HT-29 (cell line): ENCODE measurements at places on chromosomes 5 and 9. TPM values are rescaled to one million over a fixed set of nuclear protein-coding genes. Genes with fewer than 3 reads are reported as not detected.

DNA sequence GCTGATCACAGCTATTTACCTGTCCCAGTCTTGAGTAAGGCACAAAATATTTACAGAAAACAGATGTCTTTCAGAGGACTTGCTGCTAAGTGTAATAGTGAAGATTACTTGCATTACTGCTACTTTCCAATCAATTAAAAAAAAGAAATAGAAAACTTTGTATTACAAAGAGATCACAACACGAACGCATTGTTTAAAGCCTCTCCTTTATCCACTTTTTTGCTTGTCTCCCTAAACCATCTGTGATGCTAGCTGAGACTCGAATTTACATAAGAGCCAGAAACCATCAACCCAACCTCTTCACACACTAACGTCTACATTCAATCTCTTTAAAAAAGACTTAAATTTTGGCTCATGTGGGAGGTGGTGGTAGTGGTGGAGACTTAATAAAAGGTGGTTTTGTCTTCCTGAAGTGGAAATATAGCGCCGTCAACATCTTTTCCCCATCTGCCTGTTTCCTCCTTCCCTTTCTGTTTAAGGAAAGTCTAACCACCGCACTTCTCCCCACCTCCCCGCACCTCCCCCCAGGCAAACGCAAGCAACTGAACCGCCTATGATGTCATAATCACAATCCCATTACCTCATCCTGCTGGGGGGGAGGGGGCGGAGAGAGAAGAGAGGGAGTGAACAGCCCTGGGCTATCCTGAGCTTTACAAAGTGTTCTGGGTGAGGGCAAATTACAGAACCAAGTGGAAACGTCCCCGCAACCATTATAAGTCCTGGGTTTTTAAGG lies 948 bp upstream of the FAM53C start:
- no peak for DNase-seq

DNA sequence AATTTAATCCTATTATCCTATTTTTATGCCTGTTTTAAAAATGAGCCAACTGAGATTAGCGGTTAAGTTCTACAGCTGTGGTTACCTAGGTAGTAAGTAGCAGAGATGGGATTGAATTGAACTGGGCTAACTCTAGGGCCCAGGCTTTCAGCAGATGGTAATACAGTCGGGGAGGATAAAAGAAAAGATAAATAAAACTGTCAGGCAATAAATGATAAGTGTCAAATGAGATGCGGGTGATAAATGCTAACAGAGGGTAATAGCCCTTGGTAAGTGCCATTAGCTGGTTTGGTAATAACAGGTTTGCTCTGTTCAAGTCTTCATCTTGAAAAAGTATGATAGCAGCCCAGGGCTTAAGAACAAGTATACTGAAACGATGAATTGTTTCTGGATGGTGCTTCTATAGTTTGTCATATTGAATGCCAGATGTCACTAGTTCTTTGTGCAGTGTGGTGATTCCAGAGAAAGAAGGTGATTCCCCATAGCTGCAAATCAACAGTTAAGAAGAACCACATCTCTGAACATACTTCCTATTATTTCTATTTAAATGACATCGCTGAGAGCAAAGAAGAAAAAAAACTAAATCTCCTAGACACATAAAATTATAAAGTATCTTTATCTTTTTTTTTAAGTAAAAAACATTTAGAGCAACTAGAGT lies 360.8 kb upstream of the PANK3 start:
- DNase-seq = no peak

DNA sequence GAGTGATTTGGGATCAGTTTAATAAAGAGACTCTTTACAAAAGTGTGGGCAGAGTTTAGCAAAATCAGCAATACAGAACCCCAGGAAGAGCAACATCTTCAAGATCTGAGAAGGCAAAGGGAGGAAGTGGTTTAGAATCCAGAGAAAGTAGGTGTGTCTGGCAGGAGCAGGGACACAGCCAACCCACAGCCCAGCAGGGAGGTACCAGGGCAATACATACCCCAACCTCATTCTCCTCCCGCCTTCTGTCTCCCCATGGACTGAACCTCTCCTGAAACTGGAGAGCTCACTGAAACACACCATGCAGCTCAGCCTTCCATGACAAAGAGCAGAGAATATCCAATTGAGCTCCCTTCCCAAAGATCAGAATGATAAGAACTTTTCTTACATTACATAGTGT lies 283.4 kb downstream of the PRELID2 start:
- no peak for DNase-seq

GRCh38 chr9:134834217-134834956 lies 46.2 kb upstream of the FCN2 start:
- DNase-seq = no peak

GRCh38 chr5:156015137-156015536 lies 311.8 kb upstream of the SGCD start:
- no peak for DNase-seq

DNA sequence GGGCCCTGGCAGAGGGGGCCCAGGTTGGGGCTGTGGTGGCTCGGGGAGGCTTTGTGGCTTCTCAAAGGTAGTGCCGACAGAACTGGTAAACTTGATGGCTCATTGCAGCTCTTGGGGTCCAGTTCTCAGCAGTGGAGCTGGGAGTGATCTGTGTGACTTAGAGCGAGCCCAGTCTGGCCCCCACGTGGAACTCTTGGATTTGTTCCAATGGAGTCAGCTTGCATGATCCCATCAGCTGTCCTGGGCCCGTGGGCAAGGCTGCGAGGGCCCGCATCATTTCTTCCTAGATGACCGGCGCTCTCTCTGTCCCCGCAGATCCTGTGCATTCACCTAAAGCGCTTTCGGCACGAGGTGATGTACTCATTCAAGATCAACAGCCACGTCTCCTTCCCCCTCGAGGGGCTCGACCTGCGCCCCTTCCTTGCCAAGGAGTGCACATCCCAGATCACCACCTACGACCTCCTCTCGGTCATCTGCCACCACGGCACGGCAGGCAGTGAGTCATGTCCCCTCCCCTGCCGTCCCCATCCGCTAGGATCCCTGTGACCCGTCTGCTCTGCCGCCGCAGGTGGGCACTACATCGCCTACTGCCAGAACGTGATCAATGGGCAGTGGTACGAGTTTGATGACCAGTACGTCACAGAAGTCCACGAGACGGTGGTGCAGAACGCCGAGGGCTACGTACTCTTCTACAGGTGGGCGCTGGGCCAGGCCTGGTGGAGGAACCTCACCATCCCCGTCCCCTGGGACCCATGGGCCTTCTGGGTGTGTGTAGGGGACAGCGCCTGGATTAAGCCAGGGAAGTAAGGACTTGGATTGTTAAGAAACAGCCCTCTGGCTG lies 39.2 kb downstream of the USP20 start:
- DNase-seq = no peak

DNA sequence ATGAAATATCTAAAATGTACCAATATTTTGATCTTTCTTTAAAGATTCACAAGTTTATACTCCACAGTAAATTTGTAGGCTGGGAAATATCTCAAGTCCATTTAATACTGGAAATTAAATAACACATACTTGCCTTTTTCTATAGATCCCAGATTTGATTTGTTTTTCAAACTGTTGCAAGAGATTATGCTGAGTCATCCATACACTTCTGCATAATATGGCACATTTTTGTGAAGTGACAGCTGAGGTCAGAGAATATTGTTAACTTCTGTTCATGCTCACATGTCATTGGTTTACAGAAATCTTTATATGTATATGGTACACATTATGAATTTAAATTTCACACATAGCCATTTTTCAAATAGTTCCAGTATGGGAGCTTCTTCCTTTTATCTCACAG lies 1066.3 kb upstream of the NUDT12 start:
- no peak for DNase-seq

DNA sequence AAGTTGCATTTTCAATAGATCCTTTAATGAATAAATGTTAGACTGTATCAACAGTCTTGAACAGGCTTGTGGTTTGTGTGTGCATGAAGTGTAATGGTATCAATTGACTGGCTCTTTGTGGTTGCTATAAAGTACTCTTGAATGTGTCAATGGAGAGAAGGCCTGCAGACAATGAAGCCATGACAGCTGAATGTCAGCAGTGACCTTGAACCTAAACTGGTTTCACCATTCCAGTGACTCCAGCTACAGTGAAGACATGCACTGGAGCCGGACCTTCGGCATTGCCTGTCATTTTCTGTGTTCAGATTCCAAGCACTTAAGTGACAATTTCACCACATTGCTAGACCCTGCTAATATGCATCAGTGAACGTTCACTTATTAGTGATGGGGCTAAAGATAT lies 276.0 kb upstream of the TMEM161B start:
- no peak for DNase-seq

DNA sequence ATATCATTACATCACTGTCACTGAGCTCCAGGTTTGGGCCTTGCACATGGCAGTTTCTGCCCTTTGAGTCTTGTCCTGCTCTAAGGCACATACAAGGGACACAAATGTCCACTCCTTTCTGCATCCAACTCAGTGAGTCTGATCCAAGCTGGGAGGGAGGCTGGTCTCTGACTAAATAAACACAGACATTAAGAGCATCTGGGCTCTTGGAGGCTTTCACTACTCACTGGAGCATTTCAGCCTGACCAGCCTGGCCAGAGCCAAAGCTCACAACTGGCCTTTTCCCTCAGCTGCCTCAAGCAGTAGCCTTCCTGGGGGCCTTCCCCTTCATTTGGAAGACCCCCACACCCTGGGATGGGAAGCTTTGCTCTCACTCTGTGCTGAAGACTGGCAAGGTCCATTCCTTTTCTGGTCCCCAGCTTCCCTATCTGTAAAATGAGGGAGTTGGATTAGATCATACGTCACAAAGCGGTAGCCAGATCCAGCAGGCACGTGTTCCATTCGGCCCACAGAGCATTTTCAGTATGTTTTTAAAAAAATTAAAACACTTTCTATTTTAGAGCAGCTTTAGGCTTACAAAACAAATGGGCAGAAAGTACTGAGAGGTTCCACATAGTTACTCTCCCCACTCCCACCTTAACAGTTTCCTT lies 58.6 kb upstream of the XPA start:
- DNase-seq = no peak

DNA sequence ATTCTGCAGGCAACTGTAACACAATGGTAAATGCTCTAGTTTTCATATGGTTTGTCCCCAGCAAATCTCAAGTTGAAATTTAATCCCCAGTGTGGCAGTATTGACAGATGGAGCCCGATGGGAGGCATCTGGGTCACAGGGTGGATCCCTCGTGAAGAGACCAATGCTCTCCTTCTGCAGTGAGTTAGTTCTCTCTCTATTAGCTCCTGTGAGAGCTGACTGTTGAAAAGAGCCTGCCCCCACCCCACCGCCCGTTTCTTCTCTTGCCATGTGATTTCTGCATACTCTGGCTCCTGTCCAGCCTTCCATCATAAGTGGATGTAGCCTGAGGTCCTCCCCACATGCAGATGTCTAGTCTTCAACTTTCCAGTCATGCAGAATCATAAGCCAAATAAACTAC lies 27.0 kb downstream of the IARS1 start:
- no peak for DNase-seq

- no peak for DNase-seq
Measured at GRCh38 chr5:103394676-103395075, 136.1 kb downstream of the MACIR start.

GRCh38 chr9:114883709-114884108 lies 46.7 kb downstream of the TNFSF8 start:
- peak; percentile 44 for DNase-seq

DNA sequence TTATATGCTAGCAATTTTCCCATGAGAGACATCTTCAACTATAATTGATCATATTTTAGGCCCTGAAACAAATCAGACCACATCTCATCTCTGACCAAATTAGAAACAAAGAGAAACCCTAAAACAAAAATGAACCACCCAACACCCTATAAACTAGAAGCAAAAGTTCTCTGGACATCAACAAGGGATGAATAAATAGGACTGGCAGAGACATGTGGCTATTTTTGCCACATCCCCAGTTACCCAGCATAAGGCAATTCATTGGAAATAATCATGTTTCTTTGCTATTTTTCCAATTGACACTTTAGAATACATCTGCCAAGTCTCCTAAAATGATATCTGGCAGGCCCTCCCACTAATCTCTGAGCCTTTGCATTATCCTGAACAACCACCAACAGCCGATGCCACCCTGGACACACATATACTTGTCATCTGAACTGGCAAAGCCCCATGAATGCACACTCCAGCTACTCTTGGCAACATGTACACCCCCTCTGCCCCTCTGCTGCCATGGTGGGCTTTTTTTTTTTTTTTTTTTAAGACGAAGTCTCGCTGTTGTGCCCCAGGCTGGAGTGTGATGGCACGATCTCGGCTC lies 53.5 kb upstream of the EQTN start:
- DNase-seq = no peak

GRCh38 chr9:137813651-137814415 lies 63.7 kb upstream of the CACNA1B start:
- no peak for DNase-seq

DNA sequence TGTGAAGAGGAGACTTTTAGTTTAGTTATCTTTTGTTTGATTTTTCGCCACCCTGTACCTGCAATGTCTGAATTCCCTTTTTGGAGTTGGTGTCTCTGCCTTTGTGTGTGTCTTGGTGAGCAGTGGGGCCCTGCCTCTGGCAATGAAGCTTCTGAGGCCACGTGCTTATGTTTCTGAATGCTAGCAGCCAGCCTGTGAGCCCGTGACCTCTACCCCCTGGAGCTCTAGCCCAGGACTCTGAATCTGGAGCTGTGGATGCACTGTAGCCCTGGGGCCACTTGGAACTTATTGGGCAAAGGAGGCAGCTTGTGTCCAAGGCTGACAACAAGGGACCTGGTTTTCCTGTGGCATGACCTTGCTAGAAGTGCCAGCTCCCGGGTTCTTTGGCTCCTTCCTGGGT lies 19.4 kb downstream of the ENTREP1 start:
- DNase-seq = no peak

Gene LHX6
- not detected in 2 replicates for total RNA-seq

Gene PCDHGC5
- 0.61 TPM in 1 of 2 replicates, not detected in the other for total RNA-seq

Gene FOXD4L3
- not detected in 2 replicates for total RNA-seq

Gene HTR4
- 0.15 TPM in 1 of 2 replicates, not detected in the other for total RNA-seq

Gene PCDHGB1
- total RNA-seq = 0.10 and 0.23 TPM in 2 replicates

Gene SECISBP2
- 26.8 and 29.2 TPM in 2 replicates for total RNA-seq

Gene ZNF608
- 3.7 and 4.9 TPM in 2 replicates for total RNA-seq
